ENCODE measurements at places on chromosomes 11 and 22.

DNA sequence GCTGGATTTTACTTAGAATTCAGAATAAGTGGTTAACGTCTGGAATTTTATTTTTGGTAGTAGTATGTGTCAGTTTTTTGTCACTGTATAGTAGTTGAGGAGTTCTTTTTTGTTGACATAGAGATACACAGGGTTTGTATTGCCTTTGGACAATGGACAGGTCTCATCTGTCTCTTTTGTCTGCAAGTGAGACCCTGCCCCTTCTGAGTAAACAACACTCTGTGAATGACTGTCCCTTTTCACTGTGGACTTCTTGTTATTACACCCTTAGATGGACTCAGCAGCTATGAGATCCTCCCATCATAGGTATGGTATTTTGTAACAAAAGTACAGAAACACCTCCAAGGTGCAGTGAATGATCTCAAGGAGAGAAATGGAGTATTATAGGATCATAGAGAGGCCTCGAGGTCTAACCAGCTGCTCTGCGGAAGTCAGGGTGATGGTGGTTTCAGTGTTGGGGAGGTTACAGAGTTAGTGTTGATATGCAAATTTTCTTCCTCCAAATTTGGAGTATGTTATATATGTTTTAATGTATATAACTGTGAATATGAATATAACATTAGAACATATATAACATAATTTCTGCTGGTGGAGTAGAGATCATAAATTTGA lies 7.8 kb downstream of the PPP6R3 start:
- no peaks in the 10 kb centered on the region for H3K27me3 ChIP-seq
- H3K36me3 ChIP-seq = peaks cover 7% of the 10 kb centered on the region
- no peak overlapping the region for H3K4me3 ChIP-seq

DNA sequence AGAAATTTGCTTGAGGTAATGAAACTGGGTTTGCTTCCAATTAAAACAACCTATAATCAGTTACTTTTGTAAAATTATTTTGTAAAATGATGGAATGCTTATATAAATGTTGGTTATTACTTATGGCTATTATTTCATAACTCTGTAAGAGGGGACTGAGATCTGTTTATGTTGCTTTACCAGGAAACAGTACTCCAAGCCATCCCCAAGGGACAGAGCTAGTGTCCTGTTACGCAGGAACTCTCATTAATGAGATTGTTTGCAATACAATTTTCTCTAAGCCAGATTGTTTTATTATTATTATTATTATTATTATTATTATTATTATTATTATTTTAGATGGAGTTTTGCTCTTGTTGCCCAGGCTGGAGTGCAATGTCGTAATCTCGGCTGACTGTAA lies 2.3 kb upstream of the NOX4 start:
- H3K4me1 ChIP-seq = peaks cover 7% of the 10 kb centered on the region
- no peak for DNase-seq
- H3K27ac ChIP-seq = no peak overlapping the region

DNA sequence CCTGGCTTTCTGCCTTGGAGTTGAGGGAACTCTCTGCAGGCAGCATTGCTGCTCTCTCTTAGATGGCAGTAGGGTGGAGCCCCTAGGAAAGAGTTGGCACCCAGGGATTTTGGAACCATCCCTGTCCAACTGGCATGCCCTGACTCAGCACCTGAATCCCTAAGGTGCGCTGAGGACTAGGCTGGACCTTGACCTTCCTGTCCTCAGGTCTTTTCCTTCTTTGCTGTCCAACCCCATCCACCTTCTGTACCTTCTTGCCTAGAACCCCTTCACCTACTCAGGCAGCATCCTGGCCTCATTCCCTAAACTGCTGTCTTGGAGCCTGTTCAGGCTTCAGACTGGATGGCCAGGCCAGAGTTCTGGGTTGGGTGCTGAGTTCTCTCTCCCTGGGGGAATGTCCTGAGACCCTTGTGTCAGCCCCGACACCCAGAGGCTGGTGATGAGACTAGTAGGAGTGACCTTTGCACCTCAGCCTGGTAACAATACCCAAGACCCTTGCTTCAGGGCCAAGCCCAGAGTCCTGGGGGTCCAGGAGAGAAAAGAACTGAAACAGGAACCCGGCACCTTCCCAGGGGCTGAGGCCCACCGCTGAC lies 2.5 kb upstream of the POLD4 start:
- H3K27me3 ChIP-seq = no peaks in the 10 kb centered on the region
- peak overlapping the region; percentile 96 for H3K27ac ChIP-seq
- peaks cover 53% of the 10 kb centered on the region for H3K4me1 ChIP-seq
- H3K36me3 ChIP-seq = peaks cover 5% of the 10 kb centered on the region
- no peak for DNase-seq

DNA sequence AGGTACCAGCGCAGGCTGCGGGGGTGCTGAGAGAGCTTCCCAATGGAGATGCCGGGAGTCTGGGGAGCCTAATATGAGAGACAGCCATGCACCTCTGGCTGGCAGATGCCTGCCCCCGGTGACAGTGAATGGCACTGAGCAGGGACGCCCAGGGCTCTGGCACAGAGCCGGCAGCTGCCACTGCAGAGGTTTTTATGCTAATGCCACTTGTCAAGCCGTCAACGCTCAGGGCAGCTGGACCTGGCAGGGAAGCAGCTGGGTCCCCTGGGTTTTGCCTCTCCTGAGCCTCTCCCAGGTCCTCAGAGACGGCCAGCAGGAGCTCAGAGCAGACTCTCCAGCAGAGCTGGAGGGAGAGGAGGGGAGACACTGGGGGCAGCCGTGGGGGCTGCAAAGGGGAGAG lies 573.6 kb downstream of the BUD13 start:
- H3K27ac ChIP-seq = no peak overlapping the region
- DNase-seq = no peak
- H3K4me3 ChIP-seq = no peak overlapping the region
- H3K36me3 ChIP-seq = no peaks in the 10 kb centered on the region
- peaks cover 4% of the 10 kb centered on the region for H3K4me1 ChIP-seq

- no peaks in the 10 kb centered on the region for H3K36me3 ChIP-seq
- DNase-seq = no peak
- H3K27me3 ChIP-seq = peaks cover 18% of the 10 kb centered on the region
- H3K4me3 ChIP-seq = no peak overlapping the region
- peaks cover 5% of the 10 kb centered on the region for H3K4me1 ChIP-seq
Measured at GRCh38 chr22:44777364-44777755, 25.0 kb downstream of the ARHGAP8 start.

DNA sequence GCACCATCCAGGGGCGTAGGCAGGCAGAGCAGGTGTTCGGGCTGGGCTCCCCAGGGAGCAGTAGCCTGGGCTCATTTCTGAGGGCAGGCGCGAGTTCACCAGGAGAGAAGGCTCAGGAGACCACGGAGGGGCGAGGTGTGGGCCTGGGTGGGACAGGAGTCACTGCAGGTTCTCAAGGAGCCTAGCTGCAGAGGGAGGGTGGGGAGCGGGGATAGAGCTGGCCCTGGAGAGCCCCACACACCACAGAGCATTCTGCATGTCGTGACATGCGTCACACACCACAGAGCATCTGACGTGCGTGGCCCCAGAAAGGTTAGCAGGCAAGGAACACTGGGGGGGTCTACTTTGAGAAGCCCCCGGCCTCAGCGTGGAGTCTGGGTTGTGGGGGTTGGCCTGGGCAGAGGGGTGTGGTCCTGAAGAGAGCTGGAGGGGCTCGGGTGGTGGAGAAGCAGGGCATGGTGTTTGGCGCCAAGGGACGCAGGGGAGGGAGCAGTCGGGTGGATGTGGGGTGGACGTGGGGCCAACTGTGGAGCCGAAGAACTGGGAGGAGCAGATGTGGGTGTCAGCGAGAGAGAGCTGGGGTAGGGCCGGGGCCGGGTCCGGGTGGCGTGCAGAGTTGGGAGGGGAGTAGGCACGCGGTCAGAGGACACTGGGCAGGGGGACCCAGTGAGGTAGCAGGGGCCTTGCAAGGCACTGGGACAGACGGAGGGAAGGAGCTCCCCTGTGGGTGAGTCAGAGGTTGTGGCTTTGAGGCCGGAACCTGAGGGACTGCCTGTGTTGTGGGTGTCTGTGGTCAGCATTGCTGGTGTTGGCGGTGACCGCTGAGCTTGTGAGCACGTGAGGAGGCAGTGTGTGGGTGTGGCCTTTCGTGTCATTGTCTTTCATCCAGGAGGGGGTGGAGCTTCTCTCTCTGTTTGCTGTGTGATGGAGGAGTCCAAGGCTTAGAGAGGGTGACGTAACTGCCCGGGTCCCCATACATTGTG lies 25.5 kb downstream of the CTTN start:
- peak; percentile 86 for DNase-seq
- H3K4me3 ChIP-seq = no peak overlapping the region
- no peaks in the 10 kb centered on the region for H3K27me3 ChIP-seq
- H3K27ac ChIP-seq = no peak overlapping the region
- H3K4me1 ChIP-seq = peaks cover 46% of the 10 kb centered on the region
- peaks cover 89% of the 10 kb centered on the region for H3K36me3 ChIP-seq

All from mesenchymal stem cell (in vitro differentiated cells and primary cell).